Lung microvascular endothelial cell (primary cell): ENCODE measurements at places on chromosomes 16 and 17.

- DNase-seq, result peak; percentile 76
Measured at GRCh38 chr17:17823433-17824118, 13.2 kb downstream of the SREBF1 start.

DNA sequence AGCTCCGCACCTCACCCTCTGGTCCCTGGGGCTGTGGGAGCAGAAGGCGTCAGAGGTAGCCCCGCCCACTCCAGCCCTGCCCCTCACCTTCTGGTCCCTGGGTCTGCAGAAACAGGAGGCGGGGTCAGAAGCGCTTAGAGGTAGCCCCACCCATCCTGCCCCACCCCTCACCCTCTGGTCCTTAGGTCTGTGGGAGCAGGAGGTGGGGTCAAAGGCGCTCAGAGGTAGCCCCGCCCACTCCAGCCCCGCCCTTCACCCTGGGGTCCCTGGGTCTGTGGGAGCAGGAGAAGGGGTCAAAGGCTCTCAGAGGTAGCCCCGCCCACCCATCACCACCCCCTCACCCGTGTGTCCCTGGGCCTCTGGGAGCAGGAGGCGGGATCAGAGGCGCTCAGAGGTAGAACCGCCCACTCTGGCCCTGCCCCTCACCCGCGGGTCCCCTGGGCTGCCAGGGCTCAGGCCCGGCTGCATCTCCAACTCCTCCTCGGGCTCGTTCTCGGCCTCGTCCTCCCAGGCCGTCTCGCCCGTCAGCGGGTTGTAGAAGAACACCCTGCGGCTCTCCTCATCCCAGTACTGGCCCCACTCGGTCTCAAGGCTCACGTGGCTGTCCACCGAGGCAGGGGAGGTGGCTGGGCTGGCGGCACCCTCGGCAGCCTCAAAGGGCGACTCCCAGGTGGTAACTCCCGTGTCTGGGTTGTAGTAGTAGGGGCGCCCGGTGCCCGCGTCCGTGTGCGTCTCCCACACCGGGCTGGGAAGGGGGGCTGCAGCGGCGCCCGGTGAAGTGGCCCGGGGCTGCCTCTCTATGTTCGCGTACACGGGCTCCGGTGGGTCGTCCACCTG is 27.2 kb downstream of the ARHGAP27 start:
- no peak for DNase-seq

- DNase-seq, result no peak
Measured at GRCh38 chr17:39666601-39667261, 1.5 kb upstream of the PNMT start.

DNA sequence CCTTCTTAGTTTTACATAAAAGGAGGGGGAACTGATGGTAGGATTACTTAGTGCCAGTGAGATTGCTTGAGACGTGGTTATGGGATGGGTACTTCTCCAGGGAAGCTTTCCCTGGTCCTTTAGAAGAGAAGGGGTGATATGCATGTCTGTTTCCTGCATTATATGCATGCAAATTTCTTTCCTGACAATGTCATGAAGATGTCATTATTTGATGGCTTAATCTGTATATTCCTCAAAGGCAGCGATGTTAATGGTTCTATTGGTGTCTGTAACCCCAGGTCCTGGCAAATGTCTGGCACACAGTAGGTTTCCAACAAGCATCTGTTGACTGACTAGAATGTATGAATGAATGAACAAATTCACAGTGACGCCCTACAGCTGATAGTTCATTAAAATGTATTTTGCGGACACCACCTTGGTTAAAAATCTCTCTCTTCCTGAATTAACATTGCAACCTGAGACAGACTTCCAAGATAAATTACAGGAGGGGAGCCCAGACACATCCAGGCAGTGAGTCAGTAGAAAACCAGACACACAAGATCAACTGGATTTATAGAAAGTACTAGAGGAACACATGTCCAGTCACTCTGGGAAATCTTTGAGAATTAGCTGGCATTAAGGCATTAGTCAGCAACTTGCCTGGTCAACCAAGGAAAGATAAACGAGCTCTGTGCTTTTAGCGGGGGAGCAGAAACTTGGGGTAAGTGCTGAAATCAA is 293.4 kb downstream of the XYLT1 start:
- DNase-seq, result no peak
